ENCODE measurements at places on chromosomes 3 and 15.

DNA sequence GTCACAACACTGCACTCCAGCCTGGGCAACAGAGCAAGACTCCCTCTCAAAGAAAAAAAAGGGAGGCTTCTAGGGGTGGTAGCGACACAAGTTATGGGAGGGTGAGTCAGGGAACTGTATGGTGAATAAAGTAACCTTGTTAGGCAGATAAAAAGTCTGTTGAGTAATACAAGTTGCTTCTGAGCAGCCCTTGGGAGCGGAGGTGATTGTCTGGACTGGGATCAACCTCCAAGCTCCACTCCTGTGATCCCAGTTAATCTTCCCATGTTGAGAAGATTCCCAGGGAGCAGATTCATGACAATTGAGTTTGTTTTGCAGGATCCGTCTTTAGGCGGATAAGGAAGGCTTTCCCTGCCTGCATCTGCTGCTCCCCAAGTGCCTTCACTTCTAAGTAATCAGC, 335.9 kb downstream of the THSD4 start:
- no peak for DNase-seq

GRCh38 chr3:171028025-171028778, 1.7 kb upstream of the SLC2A2 start:
- DNase-seq = peak; percentile 38

- no peak for DNase-seq
Observed at GRCh38 chr15:58856086-58856485, 77.4 kb downstream of the SLTM start.

DNA sequence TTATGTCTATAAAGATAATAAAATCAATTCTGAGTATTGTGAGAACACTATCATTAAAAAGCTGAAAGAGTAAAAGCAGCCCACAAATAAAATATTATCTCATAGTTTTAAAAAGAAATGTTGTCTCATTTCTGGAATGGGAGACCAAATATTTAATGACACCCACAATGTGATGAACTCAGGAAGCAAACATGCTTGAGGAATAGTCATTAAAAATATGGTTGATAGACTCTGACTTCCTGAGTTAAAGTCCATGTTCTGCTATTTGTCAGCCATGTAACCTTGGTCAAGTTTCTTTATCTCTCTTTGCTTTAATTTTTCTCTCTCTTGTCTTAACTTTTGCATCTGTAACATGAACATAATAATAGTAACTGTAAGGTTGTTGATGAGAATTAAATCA, 35.5 kb upstream of the CHMP2B start:
- DNase-seq = no peak

GRCh38 chr3:64270866-64271260, 45.6 kb upstream of the PRICKLE2 start:
- no peak for DNase-seq

DNA sequence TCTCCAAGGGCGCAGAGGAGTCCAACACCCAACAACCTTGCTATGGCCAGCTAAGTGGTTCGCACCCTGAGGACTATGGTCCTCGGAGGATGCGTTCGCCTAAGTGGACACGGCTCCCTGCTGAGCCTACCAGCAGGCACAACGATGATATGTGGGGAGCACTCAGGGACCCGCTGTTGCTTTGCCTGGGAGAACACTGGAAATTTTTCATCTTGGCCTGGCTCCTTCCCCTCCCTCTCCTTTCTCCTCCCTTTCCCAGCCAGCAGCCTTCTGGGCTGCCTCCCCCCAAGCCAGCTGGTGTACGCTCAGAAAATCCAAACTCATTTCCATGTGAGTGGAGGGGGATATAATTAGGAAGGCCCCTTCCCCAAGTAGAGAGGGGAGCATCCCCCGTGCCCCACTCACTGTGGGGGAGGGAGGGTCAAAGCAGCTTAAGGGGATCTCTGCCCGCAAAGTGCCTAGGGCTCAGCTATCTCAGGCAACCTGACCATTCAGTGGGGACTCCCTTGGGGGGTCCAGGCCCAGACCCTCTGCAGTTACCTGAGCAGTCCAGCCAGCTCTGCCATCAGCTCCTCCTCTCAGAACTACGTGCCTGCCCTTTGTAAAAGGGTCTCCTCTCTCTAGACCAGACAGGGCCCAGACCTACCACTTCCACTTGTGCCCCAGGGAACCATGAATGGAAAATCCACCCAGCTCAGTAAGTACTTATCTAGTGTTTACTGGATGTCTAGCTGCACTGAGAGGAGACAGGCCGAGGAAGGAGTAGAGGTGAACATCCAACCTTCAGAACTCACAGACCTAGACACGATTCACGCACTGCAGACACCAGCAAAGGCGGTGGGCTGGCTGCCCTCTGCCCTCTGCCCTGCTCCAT, 742 bp upstream of the SEMA7A start:
- DNase-seq = no peak

GRCh38 chr3:127847236-127847720, 25.0 kb upstream of the MGLL start:
- DNase-seq = no peak

DNA sequence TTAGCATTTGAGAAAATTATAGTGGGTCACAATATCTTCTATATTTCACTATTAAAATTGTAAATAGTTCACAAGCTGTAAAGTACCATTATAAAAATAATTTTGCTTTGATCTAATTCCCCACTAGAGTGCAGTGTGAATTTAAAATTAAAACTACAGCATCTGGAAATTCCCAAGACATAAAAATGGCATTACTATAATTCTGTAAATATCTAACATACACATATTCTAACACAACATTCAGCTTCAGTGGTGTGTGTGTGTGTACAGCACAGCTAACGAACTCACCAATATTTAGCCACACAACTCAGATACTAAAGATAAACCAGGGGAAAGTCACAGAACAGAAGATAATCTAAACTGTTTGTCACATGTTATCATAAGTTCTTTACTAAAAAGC, 424.9 kb upstream of the ZNF385D start:
- DNase-seq = no peak

- no peak for DNase-seq
Observed at GRCh38 chr3:152346740-152347139, 78.0 kb downstream of the MBNL1 start.

DNA sequence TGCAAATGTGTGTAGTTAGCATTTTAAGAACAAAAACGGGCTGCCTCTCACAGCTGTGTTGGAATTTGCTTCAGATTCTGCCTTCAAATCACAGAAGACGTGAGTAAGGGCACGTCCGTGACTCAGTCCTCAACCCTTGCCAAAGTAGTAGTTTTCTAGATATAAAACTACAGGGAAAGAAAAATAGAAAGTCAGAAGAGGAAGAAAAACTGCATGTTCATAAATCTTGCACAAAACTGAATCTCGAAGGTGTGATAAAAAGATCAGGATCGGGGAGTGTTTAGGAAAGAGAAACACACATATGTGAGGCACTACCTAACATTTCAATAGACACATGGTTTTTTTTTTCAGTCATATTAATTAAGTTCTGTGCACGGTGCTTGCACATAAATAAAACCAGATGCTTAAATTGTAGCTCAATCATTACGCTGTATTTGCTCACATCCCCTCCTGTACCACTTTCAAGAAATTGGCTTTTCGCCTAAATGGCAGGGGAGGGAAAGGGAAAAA, 71.7 kb downstream of the P3H2 start:
- DNase-seq = no peak

Measured in activated T-helper 2 cell treated with anti-CD3 and anti-CD28 coated beads, Interferon-gamma antibody, Interleukin-2, Interleukin-4, amounts not matched to agents 10 μg/mL and 5 μg/mL and 100 μg/mL, durations not matched to agents 14 hours and 24 hours and 36 hours (primary cell).